ENCODE measurements at places on chromosomes 4 and X.

- no peak for DNase-seq
Measured at GRCh38 chr4:145785391-145786008, 105.6 kb downstream of the C4orf51 start.

DNA sequence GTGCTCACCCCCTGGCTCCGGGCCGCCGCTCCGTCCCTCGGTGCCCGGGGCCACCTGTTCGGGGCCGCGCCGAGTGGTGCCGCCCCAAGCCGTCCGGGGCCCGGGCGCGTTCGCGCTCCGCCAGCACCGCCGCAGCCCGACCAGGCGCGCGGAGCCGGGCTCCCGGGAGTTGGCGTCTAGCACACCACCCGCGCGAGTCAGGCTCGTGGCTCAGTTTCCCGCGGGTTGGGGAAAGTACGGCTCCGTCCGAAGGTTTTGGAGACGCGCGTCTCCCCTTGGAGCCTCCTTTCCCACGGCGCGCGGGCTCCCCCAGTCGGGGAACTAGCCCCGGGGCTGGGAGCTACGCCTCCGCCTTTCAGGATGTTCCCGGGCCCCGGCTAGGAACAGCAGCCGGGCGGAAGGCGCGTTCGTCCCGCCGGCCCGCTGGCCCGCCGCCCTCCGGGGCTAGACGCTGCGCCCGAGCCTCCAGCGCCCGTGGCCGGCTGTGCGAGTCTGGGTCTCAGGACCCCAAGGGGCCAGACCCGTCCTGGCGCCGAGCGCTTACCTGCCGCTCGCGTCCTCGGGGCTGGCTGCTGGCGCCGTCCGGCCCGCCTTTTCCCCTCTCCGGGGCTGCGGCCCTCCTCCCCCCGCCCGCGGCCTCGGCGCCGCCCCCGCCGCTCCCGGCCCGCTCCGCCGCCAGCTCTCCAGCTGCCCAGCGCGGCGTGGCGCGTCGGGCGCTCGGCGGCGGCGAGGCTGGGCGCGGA lies at the start of gene ADGRG2:
ADGRG2 (minus strand) TSS at position 571 of the 743 bp plus-strand sequence. CDS start 53,634 bp downstream, outside the sequence.
- no peak for DNase-seq

- DNase-seq = no peak
Measured at GRCh38 chr4:2762048-2762447, 5.9 kb upstream of the TNIP2 start.

DNA sequence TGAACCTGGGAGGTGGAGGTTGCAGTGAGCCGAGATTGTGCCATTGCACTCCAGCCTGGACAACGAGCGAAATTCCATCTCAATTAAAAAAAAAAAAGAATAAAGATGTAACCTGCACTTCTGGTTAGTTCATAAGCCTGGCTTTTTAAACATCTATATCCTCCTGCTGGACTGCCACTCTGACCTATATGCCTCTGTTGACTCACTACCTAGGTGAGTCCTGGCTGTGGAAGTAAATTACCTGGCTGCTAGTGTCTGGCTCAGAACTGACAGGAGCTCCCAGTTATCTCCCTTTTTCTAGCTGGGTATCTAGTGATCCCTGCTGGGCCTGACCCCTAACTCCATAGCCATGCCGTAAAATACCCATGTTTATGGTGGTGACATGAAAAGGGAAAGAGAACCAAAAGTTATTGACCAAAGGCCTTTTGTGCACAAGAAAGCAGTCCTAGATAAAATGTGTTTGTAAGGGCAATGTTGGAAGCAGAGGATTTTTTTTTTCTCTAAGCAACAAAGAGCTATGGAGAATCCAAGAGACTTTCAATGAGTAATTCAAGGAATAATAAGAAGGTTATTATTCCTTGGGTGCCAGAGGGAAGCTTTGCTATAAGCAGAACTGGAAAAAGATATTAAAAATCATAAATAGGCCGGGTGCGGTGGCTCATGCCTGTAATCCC lies 10.4 kb upstream of the G3BP2 start:
- no peak for DNase-seq

DNA sequence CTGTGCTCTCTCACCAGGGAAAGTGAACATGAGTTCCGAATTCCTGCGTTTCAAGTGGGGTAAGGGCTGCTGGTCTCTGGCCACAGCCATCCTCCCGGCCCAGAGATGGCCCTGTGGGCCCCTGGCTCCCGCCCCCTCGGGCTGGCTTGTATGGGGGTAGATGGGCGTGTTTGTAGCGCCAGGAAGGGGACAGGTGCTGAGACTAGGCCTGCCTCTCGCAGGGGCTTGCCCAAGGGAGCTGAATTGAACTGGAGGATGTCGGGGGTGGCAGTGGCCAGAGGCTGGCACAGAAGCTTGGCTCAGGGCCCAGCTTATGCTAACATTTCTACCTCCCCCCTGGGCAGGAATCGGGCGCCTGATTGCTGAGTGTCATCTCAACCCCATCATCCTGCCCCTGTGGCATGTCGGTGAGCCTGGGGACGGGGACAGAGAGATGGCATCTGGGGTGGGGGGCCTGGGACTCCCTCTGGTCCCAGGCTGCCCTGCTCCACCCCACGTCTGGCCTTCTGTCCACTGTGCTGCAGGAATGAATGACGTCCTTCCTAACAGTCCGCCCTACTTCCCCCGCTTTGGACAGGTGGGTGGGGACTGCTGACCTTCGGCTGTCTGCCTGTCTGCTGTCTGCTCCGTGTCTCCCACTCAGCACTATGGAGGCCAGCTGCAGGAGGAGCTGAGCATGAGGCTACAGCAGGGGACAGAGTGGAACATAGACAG lies 8.5 kb downstream of the TAFAZZIN start:
- DNase-seq = no peak
